A549 (cell line): ENCODE measurements at places on chromosomes 3 and 15.

- DNase-seq: no peak
Observed at GRCh38 chr15:87959080-87959479, 297.5 kb downstream of the NTRK3 start.

GRCh38 chr3:141289228-141289772 lies 57.7 kb downstream of the PXYLP1 start:
- no peak for DNase-seq

DNA sequence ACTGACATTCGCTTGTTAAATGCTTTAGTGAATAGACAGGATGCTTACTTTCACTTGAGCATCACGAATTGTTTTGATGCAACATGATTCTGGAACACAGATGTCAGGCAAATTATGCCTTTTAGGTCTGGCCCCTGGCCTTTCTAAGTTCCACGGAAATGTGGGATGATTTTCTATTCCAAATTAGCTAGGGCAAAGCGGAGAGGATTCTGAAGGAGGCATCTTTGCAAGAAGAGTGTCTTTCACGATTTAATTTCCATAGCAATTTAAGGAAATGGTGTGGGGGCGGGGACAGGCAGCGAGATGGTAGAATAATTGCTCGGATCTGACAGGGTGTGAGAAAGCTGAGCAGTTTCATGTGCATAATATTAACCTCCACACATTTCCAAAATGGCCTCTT lies 238.5 kb upstream of the KCNMB2 start:
- no peak for DNase-seq

DNA sequence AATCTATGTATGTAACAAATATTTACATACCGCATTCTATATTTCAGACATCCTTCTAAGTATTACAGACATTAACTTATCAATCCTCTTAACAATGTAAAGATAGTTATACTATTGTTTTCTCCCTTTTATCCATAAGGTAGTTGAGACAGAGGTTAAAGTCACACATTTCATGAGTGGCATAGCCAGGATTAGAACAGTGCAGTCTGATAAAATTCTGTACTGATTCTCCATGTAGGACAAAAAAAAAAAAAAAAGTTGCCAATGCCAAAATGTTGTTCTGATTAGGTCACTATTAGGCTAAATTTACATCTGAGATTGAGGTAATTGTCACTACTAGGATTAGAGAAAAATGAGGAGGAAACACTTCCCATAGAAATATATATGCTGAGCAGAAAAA lies 629.2 kb downstream of the OTOL1 start:
- DNase-seq: no peak

DNA sequence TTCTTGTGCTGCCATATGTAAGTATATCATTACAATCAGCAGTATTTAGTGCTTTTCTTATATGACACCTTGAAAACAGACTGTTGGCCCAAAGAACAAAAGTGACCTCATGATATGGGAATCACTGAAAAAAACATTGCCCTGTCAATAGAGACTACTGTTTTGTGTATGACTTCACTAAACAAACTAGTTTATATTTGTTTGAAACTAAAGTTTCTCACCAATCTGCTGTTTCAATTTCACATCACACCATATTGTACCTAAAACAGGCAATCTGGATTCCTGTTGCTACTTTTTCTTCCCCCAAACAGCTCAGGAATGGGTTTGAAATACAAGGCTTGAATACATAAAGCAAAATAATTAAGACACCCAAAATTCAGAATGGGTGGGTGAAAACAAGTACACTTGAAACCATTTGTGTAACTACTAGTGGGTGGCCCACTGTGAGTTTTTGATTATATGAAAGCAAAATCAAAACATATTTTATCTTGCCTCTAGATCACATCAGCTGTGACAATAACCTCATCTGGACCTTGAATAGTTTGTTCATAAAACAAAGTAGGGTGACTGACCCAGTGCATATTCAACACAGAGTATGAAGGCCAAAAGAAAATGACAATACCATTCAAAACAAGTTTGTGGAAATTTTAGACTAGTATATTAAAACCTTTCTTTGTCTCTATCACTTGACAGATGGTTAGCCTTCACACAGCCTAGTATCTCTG lies 5.9 kb downstream of the ZBTB20 start:
- no peak for DNase-seq

GRCh38 chr3:142915636-142916035 lies 26.8 kb upstream of the PCOLCE2 start:
- DNase-seq: no peak

GRCh38 chr15:25501828-25502446 lies 63.1 kb upstream of the UBE3A start:
- DNase-seq: no peak

DNA sequence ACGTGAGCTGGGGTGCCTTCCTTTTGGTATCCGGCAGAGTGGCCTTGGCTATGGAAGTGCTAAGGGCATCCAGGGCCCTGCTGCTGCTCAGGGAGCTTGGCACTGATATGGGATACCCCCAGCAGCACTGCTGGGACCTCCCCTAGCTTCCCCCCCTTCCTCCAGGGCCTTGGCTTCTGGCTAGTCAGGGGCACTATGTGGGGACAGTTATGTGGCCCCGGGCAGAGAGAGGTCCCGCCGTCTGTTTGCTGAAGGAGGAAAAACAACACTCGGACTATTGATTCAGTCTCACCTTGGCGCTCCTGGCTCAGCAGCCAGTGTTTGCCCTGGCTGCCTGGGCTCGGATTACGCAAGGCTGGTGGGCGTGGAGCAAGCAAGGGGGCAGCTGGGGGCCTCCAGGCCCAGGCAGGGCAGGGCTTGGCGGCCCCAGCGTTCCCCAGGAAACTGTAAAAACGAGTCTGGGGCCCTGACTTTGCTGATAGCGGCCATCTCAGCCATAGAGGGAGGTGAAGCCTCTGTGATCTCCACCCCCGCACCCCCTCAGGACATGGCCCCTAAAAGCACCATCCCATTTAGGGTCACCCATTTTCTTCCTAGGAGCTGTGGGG lies 5.7 kb downstream of the FURIN start:
- DNase-seq: peak; percentile 73

DNA sequence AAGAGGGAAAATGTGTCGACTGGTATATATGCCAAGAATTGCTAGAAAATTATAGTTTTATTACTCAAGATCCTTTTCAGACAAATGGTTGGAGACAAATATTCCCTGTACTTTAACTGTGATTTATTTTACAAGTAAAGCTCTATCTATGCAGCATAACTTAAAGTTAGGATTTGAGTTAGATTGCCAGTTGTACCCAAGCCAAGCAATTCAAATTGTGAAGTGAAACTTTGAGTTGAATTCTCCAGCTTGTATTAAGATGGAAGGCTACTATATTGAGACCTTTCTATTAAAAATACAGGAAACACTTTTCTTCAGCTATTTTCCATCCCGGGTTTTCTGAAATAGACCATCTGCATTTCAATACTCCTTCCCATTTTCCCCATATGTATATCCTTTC lies 333.1 kb upstream of the RBMS3 start:
- no peak for DNase-seq

DNA sequence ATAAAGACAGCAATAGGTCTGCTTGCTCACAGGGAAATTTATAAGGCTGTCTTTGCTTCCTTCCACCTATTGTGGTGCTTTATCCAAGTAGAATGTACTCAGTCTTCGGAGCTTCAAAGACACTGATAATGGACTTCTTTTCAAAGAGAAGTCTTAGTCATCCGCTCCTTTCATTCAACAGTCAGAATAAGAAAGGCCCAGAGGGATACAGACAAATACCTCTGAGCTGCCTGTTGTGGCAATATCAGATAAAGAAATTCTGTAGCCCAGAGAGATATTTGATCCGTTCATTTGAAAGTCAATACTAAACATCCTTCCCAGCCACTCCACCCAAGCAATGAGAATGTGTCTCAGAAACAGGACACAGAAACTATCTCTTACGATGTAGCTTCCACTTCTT lies 110.0 kb downstream of the FHIT start:
- DNase-seq: no peak

DNA sequence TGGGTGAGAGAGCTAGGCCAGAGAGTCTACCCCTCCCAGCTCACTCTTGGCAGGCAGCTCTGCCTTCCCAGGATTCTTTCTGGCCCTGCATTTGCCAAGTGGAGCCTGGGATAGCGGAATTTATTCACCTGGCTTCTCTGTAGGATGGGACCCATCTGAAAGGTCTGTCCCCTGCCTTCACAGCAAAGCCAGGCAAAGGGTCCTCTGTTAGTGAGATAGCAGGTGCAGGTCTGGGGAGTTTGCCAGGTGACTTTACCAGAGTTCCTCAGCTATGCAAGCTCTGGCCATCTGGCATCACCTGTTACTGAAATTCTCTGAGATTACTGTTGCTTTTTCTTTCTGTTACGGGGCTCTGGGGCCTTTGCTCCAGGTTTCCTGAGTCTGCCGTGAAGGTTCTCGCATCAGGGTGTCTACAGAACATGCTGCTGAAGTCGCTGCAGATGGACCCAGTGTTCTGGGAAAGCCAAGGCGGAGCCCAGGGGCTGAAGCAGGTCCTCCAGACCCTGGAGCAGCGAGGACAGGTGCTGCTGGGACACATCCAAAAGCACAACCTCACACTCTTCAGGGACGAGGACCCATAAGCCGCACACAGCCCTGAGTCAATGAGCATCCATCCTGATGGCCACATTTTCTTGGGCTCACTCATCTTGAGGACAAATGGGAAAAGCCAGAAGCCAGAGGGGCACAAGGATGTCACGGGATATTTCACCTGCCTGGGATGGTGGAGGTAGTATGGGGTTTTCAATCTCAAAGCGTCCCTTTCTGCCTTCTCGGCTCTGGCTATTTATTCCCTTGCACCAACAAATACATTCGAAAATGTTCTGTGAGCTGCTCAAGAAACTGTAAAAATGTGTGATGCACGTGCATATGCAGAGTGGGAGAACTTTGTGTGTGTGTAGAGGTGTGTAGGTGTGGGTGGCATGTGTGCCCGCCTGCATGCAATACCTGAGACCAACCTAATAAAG lies 49.8 kb downstream of the POMGNT2 start:
- DNase-seq: no peak

DNA sequence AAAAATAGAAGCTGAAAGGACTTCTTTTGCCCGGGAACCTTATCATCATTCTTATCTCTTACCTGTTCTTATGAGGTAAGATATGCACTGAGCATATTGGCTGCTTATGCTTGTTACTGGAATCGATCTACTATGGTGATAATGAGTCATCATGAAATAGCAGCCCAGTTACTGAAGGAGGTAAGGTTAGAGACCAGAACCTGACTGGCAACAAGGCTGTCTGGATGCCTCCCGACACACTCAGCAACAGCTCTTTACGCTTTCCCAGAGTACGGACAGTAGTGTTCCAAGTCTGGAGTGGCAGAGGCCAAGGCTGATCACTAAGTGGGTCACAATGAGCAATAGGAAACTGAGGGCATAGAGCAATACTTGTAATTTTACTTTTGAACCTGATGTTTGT lies 314.1 kb downstream of the NLGN1 start:
- no peak for DNase-seq

DNA sequence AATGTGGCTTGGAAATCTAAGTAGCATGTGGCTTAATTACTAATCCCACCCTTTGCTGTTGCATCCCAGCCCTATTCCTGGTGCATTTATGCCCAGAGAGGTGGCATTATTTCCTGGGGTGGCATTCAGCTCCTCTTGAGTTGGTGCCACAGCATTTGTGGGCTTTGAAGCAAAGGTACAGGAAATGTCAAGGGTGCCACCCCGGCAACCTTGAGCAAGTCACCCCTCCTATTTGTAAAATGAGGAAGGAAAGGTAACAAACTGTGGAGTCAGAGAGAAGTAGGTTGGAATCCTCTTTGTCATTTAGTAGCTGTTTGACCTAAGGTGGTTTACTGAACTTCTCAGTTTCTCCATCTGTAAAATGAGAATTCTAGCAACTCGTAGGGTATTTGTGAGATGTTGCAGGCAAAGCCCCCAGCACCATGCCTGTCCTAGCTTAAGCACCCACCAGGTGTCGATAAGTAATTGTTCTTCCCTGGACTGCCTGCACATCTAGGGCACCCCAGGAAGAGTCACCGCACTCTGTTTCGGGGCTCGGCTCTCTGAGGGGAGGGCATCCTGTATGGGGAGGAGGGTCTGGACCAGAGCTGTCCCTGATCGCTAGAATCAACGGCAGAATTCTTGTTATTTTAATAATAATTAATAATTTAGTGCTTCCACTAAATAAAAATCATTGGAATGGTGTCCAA lies 17.1 kb downstream of the ISG20 start:
- DNase-seq: no peak

- no peak for DNase-seq
Observed at GRCh38 chr3:120741320-120741719, 996 bp downstream of the RABL3 start.

GRCh38 chr15:23422099-23422945 lies 24.7 kb downstream of the GOLGA6L2 start:
- peak; percentile 29 for DNase-seq

DNA sequence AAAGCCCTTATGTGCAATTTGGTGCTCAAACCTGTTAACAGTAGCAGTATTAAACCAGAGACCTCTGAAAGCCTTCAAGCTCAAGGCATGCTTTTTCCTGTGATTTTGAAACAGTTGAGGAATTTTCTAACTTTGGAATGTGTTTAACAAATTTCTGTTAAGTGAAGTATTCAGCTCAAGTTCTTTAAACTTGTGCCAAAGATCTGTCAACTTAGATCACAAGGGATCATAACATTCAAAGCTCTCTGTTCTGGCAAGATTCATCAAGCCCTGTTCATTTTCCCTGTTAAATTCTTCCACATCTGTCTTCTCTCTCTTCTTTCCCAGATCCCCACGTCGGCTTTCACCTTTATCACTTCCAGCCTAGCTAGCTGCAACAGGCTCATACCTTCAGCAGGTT lies 28.8 kb upstream of the RYK start:
- DNase-seq: no peak

DNA sequence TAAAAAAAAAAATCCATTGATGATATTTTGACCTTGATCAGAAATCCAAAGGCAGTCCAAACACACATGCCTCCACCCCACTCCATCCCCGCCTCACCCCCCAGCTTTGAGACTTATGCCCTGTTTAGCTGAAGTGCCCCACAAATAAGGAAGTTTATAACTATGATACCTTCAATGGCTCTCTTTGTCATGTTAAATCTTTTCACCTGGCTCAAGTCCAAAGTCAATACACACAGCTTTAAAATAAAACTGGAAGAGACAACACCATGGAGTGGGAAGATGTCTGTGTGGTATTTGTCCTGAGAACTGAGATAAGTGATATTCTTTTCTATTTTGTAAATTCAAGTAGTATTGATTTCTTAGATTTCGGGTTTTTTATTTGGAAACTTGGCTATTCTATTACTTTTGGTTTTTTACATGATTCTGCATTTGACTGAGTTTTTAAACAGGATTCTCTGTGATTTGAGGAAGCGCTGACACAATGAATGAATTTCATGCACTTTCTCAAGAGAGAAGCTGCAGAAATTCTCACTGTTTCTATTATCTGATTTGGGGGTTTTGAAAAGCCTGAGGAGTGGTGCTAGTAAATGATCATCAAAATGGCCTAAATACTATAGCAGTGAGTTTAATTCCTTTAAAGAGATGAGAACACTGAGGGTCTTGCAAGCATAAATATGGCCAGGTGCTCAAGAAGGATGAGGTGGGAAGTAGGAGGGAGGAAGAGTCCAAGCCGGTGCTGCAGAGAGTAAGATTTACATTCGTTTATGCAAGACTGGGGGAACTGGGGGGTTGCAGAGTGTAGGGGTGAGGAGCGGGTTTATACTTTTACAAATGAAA lies 5.2 kb downstream of the FOXB1 start:
- DNase-seq: no peak
